NCI-H1105 (cell line): ENCODE measurements at places on chromosomes 12 and 14.

- no peak for DNase-seq
Measured at GRCh38 chr12:5510251-5510805, 78.4 kb downstream of the NTF3 start.

DNA sequence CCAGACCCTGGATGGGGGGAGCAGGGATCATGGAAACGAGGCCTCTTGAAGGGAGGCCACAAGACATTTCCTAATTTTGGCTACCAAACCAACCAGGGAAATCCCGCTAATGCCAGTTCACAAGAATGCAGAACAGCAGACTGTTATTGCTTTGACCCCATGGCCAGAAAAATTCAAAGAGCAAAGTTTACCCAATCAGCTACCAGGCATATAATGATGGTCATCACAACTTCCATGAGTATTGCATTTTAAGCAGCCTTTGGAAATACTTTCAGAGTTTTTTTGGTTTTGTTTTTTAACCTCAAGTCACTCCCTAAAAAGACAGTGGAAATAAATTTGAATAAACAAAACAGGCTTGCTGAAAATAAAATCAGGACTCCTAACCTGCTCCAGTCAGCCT, at the start of gene IL25:
IL25 (plus strand) TSS at position 301 of the 400 bp plus-strand sequence.
- no peak for DNase-seq

DNA sequence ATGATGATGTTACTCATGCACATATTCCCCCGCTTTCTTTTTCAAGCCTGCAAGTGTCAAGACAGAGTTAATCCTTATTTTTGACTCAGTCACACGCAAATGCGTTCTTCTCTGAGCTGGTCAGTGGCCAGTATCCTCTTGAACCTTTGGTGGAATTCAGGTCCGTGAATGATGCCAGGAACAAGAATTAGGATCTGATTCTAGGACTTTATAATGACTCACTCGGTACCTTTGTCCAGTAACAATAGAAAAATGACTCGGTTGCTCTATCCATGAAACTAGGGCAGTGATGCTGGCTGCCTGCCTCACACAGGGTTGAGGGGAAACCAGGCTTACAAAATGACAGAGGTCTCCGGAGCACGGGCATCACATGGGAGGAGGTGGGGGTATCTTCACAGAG, 185.8 kb upstream of the NUDT4 start:
- DNase-seq = no peak

DNA sequence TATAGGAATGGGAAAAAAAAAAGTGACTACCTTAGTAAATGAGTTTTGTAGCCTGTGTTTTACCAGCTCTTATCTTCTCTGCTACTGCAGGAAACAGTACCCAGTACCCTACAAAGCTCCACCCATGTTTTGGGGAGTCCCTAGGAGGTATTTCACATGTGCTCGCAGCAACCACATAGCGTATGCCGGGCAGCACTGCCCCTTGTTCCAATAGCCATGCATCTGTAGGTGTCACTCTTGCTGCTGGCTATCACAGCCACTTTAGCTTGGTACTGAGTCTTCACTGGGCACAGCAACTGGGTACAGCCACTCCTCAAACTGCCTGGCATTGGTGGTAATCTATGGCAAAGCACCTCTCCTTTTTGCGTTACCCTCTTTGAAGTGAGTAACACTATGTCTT, 2.0 kb upstream of the MDM1 start:
- no peak for DNase-seq

DNA sequence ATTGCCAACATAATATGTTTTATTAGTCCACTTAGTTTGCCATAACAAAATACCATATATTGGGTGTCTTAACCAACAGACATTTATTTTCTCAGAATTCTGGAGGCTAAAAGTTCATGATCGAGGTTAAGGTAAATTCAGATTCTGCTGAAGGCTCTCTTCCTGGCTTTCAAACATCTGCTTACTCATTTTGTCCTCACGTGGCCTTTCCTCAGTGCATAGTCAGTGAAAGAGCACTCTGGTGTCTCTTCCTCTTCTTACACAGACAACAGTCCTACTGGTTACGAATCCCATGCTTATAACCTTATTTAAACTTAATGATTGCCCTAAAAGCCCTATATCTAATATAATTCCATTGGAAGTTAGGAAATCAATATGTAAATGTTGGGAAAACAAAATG, 479.7 kb downstream of the FSCB start:
- DNase-seq = no peak

DNA sequence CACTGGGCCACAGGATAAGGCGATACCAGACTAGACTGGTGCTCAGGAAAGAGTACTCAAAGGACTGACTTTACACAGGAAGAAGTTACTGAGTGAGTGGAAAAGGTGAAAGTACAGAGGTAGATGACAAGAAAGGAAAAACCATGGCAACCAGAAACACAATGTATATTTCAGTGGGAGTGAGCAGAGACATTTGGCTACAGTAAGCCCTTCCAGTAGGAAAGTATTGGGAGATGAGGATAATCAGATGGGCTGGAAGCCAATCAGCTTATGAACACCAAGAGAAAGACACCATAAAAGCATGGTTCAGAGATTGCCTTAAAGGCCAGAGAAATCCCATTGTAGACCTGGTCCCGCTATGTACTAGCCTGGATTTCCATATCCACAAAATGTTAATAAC, 51.6 kb downstream of the TMTC1 start:
- no peak for DNase-seq

- no peak for DNase-seq
Measured at GRCh38 chr12:52715416-52715815, 12.1 kb upstream of the KRT77 start.

DNA sequence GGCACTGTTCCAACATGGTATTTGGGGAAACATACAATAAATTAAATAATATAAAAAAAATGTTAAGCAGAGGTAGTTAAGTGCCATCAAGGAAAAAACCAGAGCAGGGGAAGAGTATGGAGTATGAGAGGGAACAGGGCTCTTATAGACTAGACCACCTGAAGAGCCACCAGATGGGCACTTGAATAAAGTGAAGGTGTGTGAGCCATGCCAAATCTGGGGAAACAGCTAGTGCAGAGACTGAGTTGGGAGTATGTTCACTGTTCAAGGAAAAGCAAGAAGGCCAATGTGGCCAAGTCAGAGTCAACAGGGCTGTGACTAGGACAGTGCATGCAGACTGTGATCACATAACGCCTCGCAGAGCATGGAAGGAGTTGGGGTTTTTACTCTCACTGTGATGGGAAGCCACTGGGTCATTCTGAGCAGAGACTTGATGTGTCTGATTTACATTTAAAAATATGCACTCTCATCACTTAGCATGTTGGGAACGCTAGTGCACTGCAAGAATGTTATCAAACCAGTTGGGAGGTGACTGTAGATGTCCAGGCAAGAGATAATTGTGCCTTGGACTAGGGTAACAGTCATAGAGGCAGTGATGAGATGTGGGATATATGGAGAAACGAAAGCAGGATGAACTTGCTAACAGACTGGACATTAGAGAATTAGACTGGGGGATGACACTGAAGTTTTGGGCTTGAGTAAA, 25.6 kb downstream of the NDUFA12 start:
- peak; percentile 2 for DNase-seq

GRCh38 chr14:68649476-68650189, 143.2 kb downstream of the ZFP36L1 start:
- DNase-seq = no peak

GRCh38 chr12:19194963-19195362, 65.4 kb downstream of the PLEKHA5 start:
- no peak for DNase-seq

DNA sequence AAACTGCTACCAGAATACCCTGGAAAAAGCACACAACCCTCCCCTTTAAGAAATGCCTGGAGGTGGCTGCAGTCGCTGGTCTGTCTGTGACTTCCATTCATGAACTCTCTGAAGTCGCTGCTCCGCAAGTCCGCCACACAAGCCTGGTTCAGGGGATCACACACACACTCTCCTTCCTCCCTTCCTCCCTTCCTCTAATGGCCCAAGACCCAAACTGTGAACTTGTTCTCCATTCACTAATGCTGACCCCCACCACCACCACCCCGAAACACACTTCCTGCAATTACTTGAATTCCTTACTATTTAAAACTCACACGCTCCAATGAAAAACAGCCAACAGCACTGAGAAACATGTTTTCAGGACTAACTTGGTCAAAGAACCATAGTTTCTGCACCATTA, 1.0 kb upstream of the LMO3 start:
- no peak for DNase-seq

GRCh38 chr12:43255522-43256111, 296.4 kb downstream of the ADAMTS20 start:
- DNase-seq = no peak

DNA sequence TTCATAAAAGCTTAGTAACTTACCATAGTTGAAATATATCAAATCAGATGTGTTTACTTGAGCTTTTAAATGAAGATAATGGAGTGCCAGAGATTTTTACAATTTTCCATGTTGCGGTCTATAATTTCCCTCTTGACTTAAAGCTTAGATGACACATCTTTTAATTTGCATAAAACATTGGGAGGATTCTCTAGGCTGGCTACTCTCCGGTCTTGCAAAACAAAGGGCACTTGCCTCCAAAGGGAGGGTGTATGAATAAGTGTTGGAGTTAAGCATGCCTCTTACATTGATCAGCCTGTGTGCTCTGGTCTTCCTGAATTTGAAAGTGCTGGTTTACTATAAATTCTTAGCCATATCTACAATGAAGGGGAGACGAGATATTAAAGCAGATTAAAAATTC, 336.4 kb upstream of the NAV3 start:
- no peak for DNase-seq

DNA sequence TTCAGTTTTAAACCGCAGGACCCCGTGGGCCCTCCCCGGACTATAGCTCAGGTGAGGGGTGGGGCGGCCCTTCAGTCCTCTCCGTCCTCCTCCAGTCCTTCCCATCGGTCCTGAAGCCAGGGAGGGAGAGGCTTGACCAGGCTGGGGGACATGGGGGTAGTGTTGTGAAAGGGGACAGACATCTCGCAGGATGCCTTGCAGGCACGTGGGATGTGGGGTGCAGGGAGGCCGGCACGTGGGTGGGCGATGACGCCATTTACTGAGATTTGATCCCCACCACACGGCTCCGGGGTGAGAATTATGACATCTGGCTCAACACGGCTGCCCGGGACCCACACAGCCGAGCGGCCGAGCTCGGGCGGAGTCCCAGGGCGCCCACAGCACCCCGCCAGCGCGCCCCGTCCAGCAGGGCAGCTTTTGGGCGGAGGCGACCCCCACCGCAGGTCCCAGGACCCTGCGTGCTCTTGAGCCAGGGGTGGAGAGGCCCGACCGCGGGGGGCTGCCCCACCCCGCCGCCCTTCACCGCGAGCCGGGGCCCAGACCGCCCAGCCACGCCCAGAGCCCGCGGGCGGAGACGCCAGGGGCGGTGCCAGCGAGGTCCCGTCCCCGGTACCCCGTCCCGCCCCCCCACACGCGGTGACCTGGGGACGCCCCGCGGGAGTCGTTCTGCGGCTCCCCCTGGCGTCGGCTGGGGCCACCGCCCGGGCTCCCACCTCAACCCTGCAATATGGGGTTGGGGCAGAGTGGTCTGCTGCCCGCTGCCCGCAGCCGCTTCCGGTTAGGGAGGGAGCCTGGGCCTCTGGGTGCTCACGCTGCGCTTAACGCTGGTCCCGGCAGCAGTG, 3.3 kb upstream of the EXOC3L4 start:
- no peak for DNase-seq
